CD4-positive, alpha-beta T cell treated with Interleukin-1 beta for 1 hour (primary cell): ENCODE measurements at places on chromosomes 3 and 15.

GRCh38 chr15:43799209-43799944 is 643 bp downstream of the SERINC4 start:
- DNase-seq = no peak

DNA sequence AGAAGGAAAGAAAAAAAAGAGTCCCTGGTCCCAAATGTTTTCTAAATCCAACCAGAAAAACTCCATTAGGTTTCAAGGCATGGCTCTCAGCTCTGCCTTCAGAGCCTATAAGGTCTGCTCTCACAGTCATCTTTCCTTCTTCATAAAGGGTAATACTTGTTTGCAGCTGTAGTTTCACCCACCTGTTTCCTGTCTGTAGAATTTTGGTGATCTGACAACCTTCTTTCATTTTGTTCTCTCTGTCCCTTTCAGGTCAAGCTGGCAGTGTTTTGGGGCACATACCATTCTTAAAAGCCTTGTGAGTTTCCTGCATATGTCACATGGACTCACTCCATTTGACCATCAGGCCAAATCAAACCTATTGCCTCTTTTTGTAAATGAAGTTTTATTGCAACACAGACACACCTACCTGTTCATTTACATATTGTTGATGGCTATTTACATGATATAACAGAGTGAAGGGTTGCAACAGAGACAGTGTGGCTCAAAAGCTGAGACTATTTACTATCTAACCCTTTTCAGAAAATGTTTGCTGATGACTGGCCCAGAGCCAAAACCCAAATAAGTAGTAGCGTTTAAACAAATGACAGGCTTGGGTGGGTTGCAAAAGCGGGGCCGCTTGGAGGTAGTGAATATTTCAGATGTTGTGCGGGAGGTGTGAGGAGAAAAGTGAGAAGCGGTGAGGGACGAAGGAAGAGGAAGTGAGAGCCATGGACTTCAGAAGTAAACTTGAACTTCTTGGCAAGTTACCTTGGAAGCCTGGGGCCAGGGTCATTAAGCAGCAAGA is 292.7 kb upstream of the PROK2 start:
- DNase-seq = no peak

GRCh38 chr3:186121278-186121677 is 12.4 kb upstream of the ETV5 start:
- no peak for DNase-seq

GRCh38 chr3:39917065-39917773 is 107.8 kb downstream of the MYRIP start:
- DNase-seq = no peak

DNA sequence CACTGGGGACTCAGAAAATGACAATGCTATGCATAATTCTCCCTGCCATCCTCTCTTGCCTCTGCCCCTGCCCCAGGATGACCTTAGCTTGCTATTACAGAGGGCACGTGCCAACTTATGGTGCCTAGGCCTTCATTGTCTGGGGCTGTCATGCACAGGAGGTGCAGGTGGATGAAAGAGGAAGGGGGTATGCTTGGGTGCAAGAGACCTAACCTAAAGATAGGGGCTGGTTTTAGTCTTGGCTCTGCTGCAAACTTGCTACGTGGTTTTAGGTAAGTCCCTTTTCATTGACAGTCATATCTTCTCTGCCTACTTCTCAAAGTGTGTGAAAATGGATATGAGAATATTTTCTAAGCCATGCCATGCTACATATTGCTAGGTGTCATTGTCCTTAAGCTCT is 161.3 kb downstream of the EPHB1 start:
- DNase-seq = no peak

GRCh38 chr3:188792793-188793192 is 379.0 kb upstream of the TPRG1 start:
- DNase-seq = no peak

GRCh38 chr15:96551722-96552121 is 221.2 kb downstream of the NR2F2 start:
- DNase-seq = no peak

DNA sequence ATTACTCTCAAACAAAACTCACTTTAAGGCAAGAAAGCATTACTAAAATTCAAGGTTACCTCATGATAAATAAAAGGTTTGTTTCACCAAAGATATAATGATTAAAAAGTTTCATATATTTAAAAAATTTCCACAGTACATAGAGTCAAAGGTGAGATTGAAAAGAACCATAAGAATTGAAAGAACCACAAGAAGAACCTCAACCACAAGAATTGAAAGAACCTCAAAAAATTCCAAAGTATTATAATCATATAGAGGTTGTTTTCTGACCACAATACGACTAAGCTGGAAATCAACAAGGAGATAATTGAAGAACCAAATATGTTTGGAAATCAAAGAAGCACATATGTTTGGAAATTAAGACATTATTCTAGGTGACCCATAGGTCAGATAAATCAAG is 52.7 kb downstream of the SLC25A36 start:
- DNase-seq = no peak

- no peak for DNase-seq
Observed at GRCh38 chr15:78837543-78837942, 26.3 kb upstream of the ADAMTS7 start.

- DNase-seq = no peak
Observed at GRCh38 chr15:74376226-74376625, 8.8 kb upstream of the CYP11A1 start.

DNA sequence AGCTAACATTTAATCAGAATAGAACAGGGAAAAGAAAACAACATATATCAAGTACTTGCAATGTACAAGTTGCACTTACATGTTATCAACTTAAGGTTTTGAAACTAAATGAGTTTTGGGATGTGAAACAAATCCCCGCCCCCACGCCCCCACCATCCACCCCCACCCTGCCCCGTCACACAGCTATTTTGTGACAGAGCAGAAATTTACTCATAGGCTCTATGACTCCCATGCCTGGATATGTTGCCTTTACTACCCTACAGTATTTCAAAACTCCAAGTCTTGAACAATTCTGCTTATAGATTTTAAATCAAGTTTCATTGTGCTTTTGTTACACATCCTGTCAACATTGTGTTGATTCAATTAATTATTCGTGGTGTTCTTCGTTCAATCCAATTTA is 18.1 kb upstream of the IL1RAP start:
- DNase-seq = no peak

- DNase-seq = no peak
Observed at GRCh38 chr3:121809249-121809648, 25.6 kb downstream of the IQCB1 start.

- no peak for DNase-seq
Observed at GRCh38 chr3:137116619-137117018, 158.8 kb downstream of the IL20RB start.

DNA sequence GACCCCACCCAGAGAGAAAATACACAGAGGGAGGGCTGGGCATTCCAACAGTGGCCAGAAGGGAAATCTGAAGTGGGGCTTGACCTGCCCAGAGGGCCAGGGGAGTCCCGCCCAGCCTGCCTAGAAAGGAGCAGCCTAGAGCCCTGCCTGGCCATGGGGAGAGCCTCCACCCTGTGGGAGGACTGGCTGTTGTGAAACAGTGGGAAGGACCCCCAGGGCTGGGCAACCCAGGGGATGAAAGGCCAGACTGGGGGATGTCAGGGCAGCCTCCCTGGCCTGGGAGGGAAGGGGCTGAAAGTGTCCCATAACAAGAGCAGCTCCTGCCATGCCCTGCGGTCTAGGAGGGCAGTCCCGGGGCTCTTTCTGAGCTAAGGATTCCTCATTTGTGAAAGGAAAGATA is 69.0 kb downstream of the SLC12A8 start:
- no peak for DNase-seq

- no peak for DNase-seq
Observed at GRCh38 chr15:70519616-70520015, 243.7 kb downstream of the UACA start.

- DNase-seq = no peak
Observed at GRCh38 chr3:94185753-94186152, 122.9 kb downstream of the NSUN3 start.

- DNase-seq = no peak
Observed at GRCh38 chr3:73070675-73071575, 9.5 kb downstream of the EBLN2 start.

DNA sequence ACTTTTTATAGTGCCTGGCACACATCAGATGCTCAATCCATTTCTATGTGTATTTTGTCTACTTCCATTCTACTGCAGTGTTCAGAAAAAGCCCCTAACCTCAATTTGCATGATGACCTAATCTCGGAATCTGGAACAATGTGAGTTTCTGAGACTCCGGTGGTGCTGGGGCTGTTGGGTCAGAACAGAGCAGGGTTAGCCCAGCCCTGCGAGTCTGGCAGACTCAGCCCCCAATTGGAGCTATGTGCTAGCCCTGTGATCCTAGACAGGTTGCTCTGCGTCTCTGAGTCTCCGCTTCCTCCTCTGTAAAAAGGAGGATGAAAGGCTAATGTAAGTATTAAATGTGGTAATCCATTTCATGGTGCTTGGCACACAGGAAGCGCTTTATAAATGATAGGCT is 95.0 kb upstream of the ICE2 start:
- peak; percentile 64 for DNase-seq

DNA sequence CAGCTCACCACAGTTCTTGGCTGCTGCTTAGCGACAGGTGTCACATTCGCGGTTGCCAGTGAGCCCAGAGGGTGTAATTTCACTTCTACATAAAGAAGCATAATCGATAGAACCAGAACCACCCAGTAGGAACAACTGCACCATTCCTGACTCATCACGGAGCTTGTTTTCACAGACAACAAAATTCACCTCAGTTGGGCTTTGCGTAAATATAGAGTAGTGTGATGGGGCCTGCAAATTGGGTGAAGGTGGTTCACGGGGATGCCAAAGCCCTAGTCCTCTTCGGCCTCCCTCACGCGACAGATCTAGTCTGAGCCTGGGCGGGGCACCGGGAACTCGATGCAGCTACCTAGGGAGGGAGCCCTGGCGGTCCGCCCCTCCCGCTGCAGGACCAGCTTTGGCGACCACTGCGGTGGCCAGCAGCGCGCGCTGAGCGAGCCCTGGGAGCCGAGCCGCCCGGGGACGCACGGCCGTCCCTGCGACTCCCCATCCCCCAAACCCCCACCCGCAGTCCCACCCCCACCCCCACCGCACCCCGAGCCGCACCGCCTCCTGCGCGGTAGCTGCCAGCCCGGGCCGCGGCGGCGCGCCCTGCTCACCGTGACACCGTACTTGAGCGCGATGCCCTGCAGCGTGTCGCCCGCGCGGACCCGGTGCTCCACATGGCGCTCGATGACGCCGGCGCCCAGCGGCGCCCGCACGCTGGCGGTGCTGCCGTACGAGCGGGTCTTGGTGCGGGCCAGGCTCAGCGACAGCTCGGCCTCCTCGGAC is 519 bp downstream of the LYSMD2 start:
- DNase-seq = peak; percentile 49

DNA sequence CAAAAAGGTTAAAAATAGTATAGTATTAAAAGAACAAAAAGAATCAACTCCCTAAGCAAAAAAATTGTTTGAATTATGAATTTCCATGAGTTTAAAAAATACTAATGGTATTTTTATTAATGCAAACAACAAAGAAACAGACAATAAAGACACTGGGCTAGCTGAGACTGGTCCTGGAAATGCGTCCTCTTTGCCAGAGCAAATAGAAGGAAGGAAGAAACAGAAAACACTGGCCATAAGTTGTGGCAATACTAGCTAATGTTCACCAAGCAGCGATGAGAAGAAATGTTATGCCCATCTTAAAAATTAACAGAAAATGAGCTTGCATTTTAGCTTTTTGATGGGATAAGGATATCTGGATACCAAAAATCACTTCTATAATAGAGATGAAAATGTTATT is 88.6 kb downstream of the TBL1XR1 start:
- no peak for DNase-seq

- DNase-seq = no peak
Observed at GRCh38 chr3:17047162-17047561, 162.4 kb downstream of the PLCL2 start.

DNA sequence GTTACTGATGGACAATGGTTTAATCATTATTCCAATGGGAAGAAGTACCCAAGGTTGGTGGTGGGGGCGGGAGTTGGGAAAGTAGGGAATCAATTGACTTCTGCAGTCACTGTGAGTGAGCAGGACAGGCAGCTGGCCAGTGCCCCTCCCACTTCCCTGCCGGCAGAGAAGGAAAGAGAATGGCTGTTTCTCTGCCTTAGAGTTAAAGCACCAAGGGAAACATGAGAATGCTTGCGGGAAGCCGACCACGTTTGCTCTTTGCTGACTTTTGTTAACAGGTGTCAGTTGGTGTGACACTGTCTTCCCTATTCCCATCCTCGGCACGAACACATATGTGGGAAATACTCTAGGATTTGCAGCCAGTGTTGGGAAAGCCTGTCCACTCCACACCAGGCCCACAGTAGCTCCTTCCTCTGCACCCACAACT is 33.5 kb upstream of the MFSD1 start:
- no peak for DNase-seq

DNA sequence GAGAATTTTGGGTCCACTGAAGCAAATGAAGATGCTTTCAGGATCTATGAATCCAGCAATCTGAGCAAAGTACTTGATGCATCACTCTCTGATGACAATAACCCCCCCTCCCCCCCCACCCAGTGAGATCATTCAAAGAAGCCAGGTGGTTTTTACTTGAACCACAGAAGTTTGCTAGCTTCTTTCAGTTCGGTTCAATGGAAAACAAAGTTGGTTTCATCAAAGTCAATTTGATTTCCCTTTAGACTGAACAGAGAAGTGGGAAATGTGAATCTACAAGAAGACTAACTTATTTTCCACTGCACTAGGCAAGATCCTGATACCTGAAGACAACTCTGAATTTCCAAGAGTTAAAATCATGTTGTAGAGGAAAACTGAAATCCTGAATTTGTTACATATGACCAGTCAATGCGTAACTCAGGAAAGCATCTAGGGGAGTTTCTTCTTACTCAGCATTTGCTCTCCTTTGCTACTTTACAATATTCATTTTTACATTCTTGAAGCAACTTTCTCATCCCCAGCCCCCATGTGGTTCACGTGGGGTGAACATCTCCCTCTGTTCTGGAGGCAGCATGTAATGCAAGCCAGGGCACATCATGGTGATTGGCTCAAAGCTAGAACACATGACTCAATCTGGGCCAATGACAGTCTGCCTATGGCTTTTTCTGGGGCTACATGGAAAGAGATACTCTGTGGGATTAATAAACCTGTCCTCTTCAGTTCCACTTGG is 572.6 kb downstream of the FOXP1 start:
- DNase-seq = peak; percentile 62

GRCh38 chr3:184737063-184737462 is 25.2 kb upstream of the MAGEF1 start:
- no peak for DNase-seq

DNA sequence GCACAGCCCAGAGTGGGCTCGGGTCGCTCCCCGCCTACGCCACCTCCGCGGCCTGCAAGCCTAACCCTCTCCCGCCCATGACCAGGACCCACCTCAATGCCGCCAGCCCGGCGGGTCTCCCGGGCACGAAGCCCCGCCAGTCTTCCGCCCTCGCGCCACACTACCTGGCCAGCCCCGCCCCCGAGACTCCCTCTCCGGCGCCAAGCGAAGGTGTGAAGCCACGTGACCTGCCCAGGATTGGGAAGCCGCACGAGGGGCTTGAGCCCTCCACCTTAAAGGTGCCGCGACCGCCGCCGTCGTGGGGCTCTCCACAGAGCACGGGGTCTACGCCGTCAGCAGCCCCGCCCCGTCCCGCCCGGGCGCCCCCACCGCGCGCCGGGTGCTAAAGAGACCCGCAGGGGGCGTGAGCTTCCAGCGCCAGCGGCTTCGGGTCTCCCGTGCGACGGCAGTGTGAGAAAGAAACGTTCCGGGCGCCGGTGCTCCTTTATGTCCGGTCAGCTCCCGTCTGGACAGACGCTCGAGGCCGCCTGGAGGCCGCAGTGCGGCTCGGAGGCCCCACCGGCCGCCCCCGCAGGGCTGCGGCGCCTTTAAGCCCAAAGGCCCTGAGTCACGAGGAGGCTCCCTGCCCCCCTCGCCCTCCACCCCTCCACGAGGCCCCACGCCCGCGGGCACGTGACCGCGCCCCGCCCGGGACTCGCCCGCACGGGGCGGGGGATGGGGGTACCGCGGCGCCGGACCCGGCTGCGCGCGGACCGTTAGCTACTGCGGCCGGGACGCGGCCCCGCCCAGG is at the start of gene CPEB1:
Gene CPEB1, minus strand, starts transcription at position 319 of the 790 bp plus-strand sequence. CDS start 18,904 bp downstream, outside the sequence.
- DNase-seq = peak; percentile 19
